Activated T-cell treated with anti-CD3 and anti-CD28 coated beads, Interleukin-2, amount 50 U/mL, for 72 hours (primary cell): ENCODE measurements at places on chromosomes 7 and 10.
A peak's percentile ranks its signal among the peaks of the same experiment; 100 is the strongest.

DNA sequence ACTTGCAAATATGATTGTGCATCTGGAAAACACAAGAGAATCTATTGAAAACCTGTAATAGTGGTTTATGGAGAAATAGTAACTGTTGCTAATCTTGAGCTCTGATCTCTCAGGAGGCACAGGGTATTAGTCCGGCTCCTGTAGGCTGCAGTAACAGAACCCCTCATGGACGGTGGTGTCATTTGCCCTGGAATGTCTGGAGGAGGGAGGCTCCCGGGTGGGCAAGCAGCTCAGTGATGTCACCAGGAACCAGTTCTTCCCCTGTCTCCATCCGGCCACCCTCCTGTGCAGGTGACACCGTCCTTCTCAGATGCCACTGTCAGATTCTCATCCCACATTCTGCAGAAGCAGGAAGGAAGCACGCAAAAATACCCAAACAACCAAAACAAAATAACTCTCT is 29.3 kb downstream of the INPP5A start:
- DNase-seq: no peak

GRCh38 chr7:14389595-14389994 is 400.1 kb upstream of the ETV1 start:
- no peak for DNase-seq

DNA sequence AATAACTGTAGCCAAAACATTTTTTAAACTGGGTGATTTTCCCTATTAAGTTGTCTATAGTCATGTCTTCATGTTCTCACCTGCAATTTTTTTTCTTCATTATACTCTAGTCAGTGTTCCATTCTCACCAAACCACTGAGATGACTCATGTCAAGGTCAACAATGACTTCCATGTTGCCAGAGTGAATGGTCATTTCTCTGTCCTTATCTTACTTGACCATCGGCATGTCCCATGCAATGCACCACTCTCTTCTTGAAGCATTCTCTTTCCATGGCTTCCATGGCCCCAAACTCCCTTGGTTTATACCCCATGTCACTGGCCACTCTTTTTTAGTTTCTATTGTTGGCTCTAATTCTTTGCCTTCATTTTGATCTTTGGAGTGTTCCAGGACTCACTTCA is 173.9 kb downstream of the PPP1R17 start:
- DNase-seq: no peak

DNA sequence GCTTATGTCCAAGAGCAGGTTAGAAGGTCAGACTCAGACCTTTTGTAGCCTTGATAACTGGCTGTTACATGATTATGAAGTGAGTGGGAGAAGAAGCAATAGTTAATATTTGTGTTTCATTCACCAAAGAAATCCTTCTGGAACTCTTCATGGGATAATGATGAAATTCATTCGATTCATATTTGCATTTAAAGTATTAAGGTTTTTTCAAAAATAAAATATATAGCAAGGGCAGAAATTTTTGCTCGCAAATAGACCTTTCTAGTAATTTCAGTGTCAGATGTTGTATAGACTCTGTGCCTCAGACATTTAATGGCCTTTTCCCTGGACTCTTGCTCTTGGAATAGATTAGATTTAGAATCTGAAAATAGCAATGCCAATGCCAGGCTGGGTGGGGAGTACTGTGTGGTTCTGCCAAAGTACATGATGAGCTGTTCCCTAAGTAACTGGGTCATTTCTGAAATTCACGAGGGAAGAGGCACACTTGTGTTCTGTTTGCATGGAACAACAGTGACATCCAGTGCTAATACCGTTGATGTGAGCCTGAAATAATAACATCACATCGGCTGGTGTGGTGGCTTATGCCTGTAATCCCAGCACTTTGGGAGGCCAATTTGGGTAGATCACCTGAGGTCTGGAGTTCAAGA is 119.2 kb downstream of the MBL2 start:
- no peak for DNase-seq

DNA sequence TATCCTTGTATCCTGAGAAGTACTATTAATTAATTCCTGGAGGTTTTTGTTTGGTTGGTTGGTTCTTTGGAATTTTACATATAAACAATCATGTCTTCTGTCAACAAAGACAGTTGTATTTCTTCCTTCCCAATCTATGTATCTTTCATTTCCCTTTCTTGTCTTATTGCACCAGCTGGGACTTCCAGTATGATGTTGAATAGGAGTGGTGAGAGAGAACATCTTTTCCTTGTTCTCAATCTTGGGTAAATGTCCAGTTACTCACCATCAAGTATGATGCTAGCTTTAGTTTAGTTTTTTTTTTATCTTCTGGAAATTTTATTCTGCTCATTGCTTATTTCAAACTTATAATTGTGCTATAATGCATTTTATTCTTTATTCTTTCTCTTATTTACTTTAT is 7.4 kb upstream of the PAX4 start:
- no peak for DNase-seq

DNA sequence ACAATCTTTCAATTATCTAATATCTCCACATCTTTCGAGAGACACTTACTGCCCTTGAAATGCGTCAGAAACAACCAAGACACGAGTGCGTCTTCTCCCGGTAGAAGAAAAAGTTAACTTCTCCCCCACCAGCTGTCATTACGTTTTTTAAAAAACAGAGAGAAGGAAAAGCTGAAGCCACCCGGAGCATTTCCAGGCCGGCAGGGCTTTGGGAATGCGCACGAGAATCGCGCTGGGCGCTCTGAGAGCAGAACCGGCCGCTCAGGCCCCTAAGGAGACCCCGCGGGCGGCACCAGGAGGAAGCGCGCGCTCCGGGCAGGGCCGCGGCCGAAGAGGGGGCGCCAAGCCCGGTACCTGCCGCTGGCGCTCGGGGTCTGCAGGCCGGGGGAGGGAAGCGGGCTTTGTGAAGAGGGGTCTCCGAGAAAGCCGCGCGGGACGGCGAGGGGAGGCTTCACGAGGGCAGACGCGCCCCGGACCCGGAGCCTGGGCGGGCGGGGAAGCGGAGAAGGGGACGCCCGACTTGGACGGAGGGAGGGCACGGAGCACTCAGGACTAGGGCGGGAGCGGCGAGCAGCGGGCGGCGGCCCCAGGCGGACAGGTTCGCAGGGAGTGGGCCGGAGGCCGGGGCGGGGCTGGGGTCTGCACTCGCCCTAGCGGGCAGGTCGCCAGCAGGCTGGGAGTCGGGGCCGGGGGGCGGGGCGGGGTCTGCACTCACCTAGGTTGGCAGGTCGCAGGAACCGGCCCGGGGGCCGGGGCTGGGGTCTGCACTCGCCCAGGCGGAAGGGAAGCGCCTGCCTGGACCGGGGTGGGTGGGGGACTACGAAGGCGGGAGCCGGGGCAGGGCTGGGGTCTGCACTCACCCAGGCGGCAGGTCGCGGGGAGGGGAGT is 932 bp downstream of the ESYT2 start:
- peak; percentile 45 for DNase-seq

- no peak for DNase-seq
Observed at GRCh38 chr7:72503644-72504043, 91.5 kb upstream of the CALN1 start.

- DNase-seq: no peak
Observed at GRCh38 chr7:55026086-55026790, 7.4 kb downstream of the EGFR start.

- no peak for DNase-seq
Observed at GRCh38 chr7:130891254-130892094, 157.5 kb upstream of the KLF14 start.

GRCh38 chr10:92231196-92231595 is 59.7 kb downstream of the CPEB3 start:
- no peak for DNase-seq

DNA sequence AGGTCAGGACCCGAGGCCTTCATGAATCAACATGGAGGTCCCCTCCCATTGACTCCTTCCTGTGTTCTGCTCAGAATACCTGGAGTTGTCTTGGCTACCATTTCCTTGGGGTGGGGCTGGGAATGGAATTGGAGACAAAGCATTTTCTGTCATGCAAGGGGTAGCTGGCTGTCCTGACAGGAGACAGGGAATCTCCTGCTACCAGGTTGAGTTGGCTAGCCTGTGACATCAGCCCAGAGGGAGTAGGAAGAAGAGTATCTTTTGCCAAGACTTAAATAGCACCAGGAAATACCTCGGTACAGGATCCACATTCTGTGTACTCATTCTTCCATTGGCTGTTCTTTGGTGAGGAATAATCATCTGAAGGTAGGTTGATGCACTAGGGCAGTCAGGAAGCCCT is 4.9 kb downstream of the ZDHHC16 start:
- DNase-seq: no peak

DNA sequence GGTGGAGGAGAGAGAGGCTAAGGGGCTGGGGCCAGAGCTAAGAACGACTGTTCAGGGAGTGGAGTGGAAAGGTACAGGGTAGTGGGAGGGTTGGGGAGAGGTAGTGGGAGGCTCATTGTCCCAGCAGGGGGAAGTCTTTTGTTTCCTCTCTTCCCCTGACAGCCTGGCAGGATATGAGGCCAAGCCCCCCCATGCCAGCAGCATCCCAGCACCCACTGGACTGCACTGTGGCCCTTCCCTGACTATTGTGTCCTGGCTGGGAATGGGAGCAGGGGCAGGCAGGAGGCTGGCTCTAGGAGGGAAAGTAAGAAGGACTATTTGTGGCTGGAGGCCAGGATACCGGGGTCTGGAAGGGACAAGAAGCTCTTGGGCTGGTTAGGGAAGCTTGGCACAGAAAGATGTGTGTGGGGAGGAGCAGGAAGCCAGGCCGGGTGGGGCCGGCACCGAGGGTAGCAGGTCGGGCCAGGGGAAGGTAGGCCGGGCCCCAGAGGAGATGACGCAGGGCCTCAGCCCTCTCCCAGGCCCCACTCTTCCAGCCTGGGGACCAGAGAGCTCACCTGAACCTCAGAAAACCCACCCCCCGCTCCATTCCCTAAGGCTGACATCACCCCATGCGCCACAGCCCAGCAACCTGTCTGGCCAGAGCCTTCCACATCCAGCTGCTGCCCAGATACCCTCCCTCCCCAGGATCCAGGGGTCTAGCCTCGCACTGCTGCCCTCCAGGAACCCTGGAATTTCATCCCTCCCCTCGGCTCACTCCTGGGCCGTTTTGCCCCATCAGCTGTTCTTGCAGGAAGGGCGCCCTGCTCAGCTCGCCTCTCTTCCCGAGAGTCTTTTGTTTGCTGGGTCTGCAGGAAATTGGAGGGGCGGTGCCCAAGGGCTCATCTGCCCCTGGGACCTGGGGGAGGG is 8.8 kb upstream of the EPHB4 start:
- no peak for DNase-seq

GRCh38 chr7:139588632-139589031 is 65.1 kb downstream of the CLEC2L start:
- DNase-seq: no peak

GRCh38 chr7:26182283-26182682 is 18.3 kb downstream of the HNRNPA2B1 start:
- no peak for DNase-seq

GRCh38 chr10:31679936-31680335 is 248.7 kb downstream of the ARHGAP12 start:
- DNase-seq: no peak
